ENCODE measurements at places on chromosomes 7 and 10. TPM values are rescaled to one million over a fixed set of nuclear protein-coding genes. Genes with fewer than 3 reads are reported as not detected.
A peak's percentile ranks its signal among the peaks of the same experiment; 100 is the strongest.

- peak; percentile 30 for DNase-seq
Observed at GRCh38 chr10:16832351-16833080, 15.3 kb upstream of the RSU1 start.

- DNase-seq, result no peak
Observed at GRCh38 chr7:92517631-92518030, 10.7 kb downstream of the PEX1 start.

Gene C10orf62
- 1.3 TPM for total RNA-seq

- no peak for DNase-seq
Observed at GRCh38 chr7:151900591-151900985, 23.7 kb upstream of the PRKAG2 start.

DNA sequence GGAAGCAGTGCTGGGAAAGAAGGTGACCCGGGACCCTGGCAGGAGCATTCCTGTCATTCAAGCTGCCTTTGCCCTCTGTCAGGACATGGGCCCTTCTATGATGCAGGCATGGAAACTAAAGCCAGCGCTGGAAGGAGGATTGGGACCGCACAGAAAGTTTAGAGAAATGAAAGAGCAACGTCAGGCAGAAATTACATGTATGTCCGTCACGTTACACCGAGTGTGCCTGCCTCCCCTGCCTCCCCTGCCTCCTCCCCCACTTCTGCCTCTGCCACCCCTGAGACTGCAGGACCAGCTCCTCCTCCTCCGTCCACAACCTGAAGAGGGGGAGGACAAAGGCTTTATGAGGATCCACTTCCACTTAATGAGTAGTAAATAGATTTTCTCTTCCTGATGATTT, 13.9 kb upstream of the PWWP2B start:
- DNase-seq, result no peak

GRCh38 chr10:95790982-95791381, 35.0 kb downstream of the ENTPD1 start:
- no peak for DNase-seq
